ENCODE measurements at places on chromosomes 7 and 10.

- DNase-seq: no peak
Observed at GRCh38 chr7:63117-63480, 129.3 kb upstream of the FAM20C start.

- peak; percentile 39 for DNase-seq
Observed at GRCh38 chr7:70856901-70857630, 274.9 kb upstream of the GALNT17 start.

GRCh38 chr7:28695300-28696295, 262.5 kb downstream of the TRIL start:
- no peak for DNase-seq

GRCh38 chr10:64619102-64619501, 1097.9 kb downstream of the REEP3 start:
- no peak for DNase-seq

DNA sequence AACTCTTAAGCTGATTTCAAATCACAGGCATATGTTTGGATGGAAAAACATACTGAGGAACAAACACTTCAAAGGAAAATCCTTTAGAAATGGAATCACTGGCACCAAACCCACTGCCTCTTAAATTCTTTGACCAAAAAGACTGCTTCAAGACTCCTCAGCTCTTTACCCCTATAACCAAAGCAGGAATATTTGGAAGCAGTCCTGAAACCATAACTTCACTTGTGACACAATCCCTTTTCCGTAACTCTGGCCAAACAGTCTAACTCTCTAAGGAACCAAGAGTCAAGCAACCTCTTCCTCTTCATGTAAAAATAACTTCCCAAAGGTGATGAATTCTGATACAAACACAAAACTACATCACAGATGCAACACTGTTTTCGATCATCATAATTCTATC, 104.3 kb downstream of the MTERF1 start:
- no peak for DNase-seq

DNA sequence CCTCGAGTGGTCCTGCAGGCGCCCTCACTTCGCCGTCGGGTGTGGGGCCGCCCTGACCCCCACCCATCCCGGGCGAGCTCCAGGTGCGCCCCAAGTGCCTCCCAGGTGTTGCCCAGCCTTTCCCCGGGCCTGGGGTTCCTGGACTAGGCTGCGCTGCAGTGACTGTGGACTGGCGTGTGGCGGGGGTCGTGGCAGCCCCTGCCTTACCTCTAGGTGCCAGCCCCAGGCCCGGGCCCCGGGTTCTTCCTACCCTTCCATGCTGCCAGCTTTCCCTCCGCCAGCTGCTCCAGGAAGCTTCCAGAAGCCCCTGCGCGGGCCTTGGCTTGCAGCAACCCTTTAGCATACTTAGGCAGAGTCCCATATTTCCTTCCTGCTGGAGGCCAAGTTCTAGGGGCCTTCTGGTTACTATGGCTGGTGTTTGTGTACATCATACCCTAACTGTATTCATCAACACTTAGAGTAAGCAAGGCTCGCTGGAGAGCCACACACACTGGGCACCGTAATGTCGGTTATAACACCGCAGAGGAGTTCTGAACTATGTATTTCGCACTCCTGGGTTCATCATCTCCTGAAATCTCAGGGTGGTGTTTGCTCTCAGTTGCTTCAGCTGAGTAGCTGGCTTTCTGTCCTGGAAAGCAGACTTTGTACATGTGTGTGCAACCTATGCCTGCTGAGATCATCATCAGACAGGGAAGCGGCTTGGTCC, 471 bp downstream of the MGMT start:
- DNase-seq: peak; percentile 78

GRCh38 chr10:98790817-98791216, 344.1 kb upstream of the HPS1 start:
- DNase-seq: no peak
